ENCODE measurements at places on chromosomes 1 and 21.

DNA sequence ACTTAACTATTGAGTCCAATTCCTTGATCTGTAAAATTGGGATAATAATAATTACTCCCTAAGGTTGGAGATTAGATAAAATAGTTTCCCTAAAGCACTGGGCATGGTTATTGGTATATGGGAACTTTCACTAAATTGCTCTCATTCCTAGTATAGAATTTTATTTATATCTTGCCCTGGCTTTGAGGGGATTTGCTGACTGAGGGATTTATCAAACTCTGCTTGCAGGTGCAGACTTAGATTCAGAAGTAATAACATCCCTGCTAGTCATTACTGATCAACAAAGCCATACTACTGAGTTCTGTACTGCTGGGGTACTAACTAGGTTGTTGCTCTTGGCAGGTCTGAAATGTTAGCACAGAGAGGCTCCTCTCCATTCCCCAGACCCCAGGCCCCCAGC is 41.9 kb downstream of the CASQ2 start:
- DNase-seq, result no peak

- no peak for DNase-seq
Observed at GRCh38 chr1:28170001-28170596, 6.4 kb downstream of the PTAFR start.

- DNase-seq, result no peak
Observed at GRCh38 chr1:217494767-217495166, 136.1 kb downstream of the GPATCH2 start.

GRCh38 chr1:40662151-40662550 is 3.3 kb downstream of the RIMS3 start:
- no peak for DNase-seq

DNA sequence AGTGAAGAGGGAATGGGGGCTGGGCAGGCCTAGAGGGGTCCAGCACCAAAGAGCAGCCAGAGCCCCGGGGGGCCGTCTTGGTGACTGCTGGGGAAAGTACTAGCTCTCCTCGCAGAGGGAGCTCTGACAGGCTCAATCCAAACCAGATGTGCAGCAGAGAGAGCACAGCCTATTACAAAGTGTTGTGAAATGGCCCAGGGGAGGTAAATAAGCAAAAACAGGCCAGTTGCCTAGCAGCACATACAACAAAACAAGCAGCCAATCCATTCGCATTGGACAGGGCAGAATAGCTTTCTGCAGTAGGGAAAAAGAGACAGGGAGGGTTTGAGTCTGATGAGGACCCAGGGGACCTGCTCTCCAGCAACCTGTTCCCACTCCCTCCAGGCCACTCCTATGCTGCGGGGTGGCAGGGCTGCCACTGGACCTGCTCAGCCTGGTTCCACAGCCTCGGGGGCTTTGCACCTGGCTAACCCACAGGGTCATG is 239.6 kb upstream of the FGGY start:
- DNase-seq, result no peak
